ENCODE measurements at places on chromosomes 11 and 22.

GRCh38 chr11:13033760-13034533 lies 24.8 kb downstream of the RASSF10 start:
- H3K27ac ChIP-seq: no peak overlapping the region
- H3K4me3 ChIP-seq: no peak overlapping the region
- no peaks in the 10 kb centered on the region for H3K4me1 ChIP-seq
- peaks cover 13% of the 10 kb centered on the region for H3K27me3 ChIP-seq
- H3K36me3 ChIP-seq: no peaks in the 10 kb centered on the region
- DNase-seq: no peak

GRCh38 chr22:50471197-50471847 lies 3.5 kb downstream of the SBF1 start:
- no peaks in the 10 kb centered on the region for H3K27me3 ChIP-seq
- H3K36me3 ChIP-seq: peaks cover 6% of the 10 kb centered on the region
- H3K4me1 ChIP-seq: peaks cover 74% of the 10 kb centered on the region
- H3K27ac ChIP-seq: peak overlapping the region; percentile 91
- H3K4me3 ChIP-seq: peak overlapping the region; percentile 71

DNA sequence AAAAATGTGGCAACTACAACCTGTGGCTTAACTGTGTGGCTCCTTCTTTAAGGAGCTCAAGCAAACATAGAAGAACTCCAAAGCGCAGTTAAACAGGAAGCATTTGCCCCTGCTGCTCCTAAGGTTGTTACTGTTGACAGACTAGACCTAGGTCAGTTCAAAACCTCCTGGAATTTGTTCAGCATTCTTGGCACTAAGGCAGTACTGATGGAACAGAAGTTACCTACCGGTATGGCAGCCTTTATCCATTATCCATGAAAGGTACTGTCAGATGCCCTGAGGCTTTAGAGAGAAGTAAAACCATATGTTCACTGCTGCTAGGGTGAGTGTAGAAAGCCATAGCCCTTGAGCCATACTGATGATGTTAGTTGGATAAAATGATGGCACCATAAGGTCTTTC lies 916.5 kb upstream of the FAT3 start:
- no peaks in the 10 kb centered on the region for H3K4me1 ChIP-seq
- H3K36me3 ChIP-seq: no peaks in the 10 kb centered on the region
- H3K27me3 ChIP-seq: no peaks in the 10 kb centered on the region

GRCh38 chr11:110712659-110713448 lies 617 bp upstream of the ARHGAP20 start:
- DNase-seq: no peak
- no peak overlapping the region for H3K27ac ChIP-seq
- H3K27me3 ChIP-seq: peaks cover 65% of the 10 kb centered on the region
- peaks cover 13% of the 10 kb centered on the region for H3K4me1 ChIP-seq
- peak overlapping the region; percentile 50 for H3K4me3 ChIP-seq
- H3K36me3 ChIP-seq: no peaks in the 10 kb centered on the region

- peak overlapping the region; percentile 76 for H3K27ac ChIP-seq
- no peaks in the 10 kb centered on the region for H3K27me3 ChIP-seq
- peaks cover 31% of the 10 kb centered on the region for H3K36me3 ChIP-seq
These were observed 105.2 kb upstream of the RRM1 start for GRCh38 chr11:3989276-3989920.

- H3K27ac ChIP-seq: no peak overlapping the region
- H3K4me1 ChIP-seq: no peaks in the 10 kb centered on the region
- DNase-seq: no peak
- no peak overlapping the region for H3K4me3 ChIP-seq
- peaks cover 9% of the 10 kb centered on the region for H3K27me3 ChIP-seq
- H3K36me3 ChIP-seq: no peaks in the 10 kb centered on the region
These were observed 4.0 kb downstream of the OOSP4A start for GRCh38 chr11:59967677-59968394.

DNA sequence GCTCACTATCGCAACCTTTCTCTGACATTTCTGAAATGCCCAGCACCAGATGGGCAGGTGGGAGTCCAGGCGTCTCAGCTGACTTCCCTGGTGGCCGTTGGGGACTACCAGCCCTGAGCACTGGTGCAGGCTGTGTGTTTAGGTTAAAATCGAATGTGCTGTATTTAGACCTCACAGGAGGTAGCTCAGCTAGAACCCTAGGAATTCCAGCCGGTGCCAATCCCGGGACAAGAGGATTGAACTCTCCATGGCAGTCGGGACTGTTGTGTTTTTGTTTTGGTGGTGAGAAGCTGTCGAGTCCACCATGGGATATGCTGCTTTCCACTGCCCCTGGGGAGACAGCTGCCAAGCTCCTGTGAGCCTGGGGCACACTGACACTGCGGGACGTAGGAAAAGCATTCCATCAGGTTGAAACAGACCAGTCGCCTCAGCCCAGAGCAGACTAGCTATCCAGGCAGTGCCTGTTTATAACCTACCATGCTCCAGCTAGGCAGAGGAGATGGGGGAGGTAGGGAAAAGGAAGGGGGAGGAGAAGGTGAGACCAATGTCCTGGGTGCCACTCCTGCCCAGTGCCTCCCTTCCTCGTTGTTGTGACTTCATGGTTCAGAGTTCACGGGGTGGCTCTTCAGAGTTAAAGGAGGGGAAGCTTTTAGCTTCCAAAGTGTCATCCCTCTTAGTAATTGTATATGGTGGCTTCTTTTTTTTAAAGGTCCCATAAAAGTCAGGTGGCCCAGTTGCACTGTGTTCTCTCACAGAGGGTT lies 53.0 kb downstream of the MICAL2 start:
- no peak for DNase-seq
- no peak overlapping the region for H3K4me3 ChIP-seq
- no peaks in the 10 kb centered on the region for H3K27me3 ChIP-seq

GRCh38 chr11:132046288-132046865 lies 676.0 kb downstream of the NTM start:
- H3K4me3 ChIP-seq: no peak overlapping the region
- H3K36me3 ChIP-seq: no peaks in the 10 kb centered on the region
- H3K27me3 ChIP-seq: no peaks in the 10 kb centered on the region
- no peak for DNase-seq
- no peak overlapping the region for H3K27ac ChIP-seq

GRCh38 chr11:57896361-57897145 lies 127.1 kb upstream of the OR9Q1 start:
- no peaks in the 10 kb centered on the region for H3K36me3 ChIP-seq
- no peak overlapping the region for H3K4me3 ChIP-seq
- peaks cover 10% of the 10 kb centered on the region for H3K27me3 ChIP-seq
- H3K4me1 ChIP-seq: no peaks in the 10 kb centered on the region

DNA sequence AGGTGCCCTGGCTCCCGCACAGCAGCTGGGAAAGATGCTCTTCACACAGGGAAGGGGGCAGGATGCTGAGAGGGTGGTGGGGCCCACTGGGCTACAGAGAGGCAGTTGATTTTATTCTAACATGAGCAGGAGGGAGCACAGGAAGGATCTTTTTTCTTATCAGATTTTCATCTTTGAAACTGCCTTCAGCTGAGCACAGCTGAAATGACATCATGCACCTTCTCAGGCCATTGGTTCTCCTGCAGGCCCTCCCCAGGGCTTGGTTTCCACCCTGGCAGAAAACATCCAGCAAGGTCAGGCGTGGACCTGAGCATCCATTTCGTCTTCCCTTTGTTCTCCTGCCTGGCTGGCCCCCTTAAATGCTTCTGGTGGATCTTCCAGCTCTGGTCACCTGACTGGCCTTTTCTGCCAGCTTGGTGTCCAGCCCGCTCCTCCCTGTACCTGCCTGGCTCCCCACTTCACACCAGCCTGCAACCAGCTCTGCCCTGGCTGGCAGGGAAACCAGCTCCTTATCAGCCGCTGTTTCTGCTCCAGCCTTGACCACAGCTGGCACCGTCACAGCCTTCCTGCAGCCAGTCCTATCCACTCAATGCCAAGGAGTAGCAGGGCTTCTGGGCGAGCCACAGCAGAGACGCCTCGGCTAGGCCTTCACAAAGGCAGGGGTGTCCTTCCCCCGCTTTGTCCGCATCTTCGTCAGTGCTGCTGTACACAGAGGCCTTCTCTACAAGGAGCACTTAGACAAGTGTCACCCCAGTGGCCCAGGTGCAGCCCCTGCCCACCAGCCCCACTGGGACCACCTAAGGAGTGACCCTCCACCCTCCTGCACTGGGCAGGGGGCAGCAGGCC lies 36.5 kb downstream of the TOM1 start:
- H3K36me3 ChIP-seq: peaks cover 10% of the 10 kb centered on the region
- no peak overlapping the region for H3K27ac ChIP-seq
- H3K4me3 ChIP-seq: no peak overlapping the region
- DNase-seq: no peak
- H3K27me3 ChIP-seq: no peaks in the 10 kb centered on the region
- peaks cover 14% of the 10 kb centered on the region for H3K4me1 ChIP-seq

DNA sequence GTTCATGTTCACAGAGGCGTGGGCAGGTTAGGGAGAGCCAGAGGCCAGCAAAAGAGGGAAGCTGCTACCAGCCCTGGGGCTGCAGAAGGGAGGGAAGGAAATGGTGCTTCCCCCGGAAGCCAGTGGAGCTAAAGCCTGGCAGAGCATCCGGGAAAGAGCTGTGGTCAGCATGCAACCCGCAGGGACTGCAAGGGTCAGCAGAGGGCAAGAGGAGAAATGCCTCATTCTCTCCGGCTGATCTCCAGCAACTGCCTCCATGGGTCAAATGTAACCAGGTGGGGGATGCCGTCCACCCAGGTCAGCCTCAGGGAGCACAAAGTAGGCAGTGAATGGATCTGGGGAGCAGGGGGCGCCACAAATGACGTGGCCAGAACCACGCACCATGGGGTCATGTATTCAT lies 36.9 kb upstream of the PRR5 start:
- H3K4me1 ChIP-seq: peaks cover 43% of the 10 kb centered on the region
- no peak overlapping the region for H3K27ac ChIP-seq
- no peak for DNase-seq
- no peaks in the 10 kb centered on the region for H3K36me3 ChIP-seq

DNA sequence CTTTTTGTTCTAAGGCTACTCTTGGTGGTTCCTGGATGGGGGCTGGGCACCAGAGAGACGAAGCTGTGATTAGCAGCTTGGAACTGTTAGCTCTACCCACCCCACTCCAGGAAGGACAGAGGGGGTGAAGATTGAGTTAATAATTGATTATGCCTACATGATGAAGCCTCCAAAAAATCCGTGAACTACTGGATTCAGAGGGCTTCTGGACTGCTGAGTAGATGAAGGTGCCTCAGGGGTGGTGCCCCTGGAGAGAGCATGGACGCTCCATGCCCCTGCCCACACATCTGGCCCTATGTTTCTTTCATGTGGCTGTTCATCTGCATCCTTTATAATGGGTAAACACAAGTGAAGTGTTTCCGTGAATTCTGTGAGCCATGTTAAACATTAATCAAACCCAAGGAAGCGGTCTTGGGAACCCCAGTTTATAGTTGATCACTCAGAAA lies 47.3 kb upstream of the CYP2D6 start:
- no peaks in the 10 kb centered on the region for H3K27me3 ChIP-seq
- H3K27ac ChIP-seq: peak overlapping the region; percentile 58
- H3K4me3 ChIP-seq: no peak overlapping the region
- no peak for DNase-seq

- DNase-seq: no peak
- no peaks in the 10 kb centered on the region for H3K4me1 ChIP-seq
- H3K27me3 ChIP-seq: no peaks in the 10 kb centered on the region
- peak overlapping the region; percentile 54 for H3K27ac ChIP-seq
These were observed 97.9 kb downstream of the RRAS2 start for GRCh38 chr11:14261066-14261465.

DNA sequence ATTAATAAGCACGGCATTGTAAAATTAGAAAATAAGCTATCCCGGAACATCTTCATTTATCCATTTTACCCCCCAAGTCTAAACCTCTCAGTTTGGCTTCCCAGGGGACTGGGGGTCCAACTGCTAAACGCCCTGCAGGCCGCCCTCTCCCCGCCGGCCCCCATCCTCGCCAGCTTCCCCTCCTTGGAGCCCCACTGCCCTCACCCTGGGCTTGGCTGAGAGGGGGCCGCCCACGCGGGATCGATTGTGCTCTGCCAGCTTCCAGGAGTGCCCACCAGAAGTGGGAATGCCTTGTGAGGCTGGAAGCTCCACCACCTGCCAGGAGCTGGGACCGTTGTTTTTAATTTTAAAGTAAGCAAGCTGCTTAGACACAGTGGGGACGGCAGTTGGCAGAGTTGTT lies 353.5 kb downstream of the TBC1D22A start:
- no peaks in the 10 kb centered on the region for H3K27me3 ChIP-seq
- no peak overlapping the region for H3K27ac ChIP-seq
- peaks cover 1% of the 10 kb centered on the region for H3K36me3 ChIP-seq
- no peak overlapping the region for H3K4me3 ChIP-seq

GRCh38 chr22:27808451-27809225 lies 7.1 kb upstream of the MN1 start:
- H3K36me3 ChIP-seq: no peaks in the 10 kb centered on the region
- H3K27ac ChIP-seq: no peak overlapping the region
- peaks cover 3% of the 10 kb centered on the region for H3K4me1 ChIP-seq
- no peak overlapping the region for H3K4me3 ChIP-seq

DNA sequence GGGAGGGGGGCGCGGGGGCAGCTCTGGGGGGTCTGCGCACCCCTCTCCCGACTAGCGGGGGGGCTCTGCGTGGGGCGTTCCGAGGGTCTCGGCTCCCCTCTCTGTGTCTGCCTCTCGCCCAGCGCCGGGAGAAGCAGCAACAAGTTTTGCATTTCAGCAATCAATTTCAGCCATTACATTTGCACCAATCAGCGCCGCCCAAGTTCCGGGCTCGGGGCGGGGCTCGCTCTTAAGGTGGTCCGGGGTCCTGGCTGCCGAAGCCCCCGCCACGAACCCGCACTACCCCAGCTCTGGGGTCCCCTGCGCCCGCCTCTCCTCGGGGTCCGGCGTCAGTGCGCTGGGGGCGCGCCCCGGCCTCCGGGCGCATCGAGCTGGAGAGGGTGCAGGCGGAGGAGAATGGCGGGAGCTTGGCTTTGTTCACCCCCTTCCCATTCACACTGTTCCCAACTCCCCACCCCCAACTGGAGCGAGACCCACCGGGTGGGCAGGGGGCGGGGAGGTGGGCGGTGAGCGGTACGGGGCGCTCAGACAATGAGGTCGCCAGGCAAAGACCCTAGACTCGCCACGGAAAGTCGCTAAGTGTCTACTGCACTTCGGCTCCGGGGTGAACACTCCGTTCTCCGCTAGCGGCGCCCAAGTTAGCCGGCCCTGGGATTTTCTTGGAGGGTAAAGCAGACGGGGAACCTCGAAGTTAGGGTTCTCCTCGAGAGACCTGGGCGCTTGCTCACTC lies at the start of gene MN1:
Gene MN1 (minus strand): TSS at position 141 of the 730 bp plus-strand sequence. CDS start 1,213 bp downstream, outside the sequence.
- peak within 1 kb of the TSS; percentile 75 for H3K4me3 ChIP-seq
- DNase-seq: peak; percentile 43
- H3K36me3 ChIP-seq: no peaks in the 10 kb centered on the region
- peaks cover 10% of the 10 kb centered on the region for H3K4me1 ChIP-seq

GRCh38 chr22:20905415-20906386 lies 11.5 kb upstream of the CRKL start:
- no peak overlapping the region for H3K4me3 ChIP-seq
- no peaks in the 10 kb centered on the region for H3K36me3 ChIP-seq
- no peaks in the 10 kb centered on the region for H3K27me3 ChIP-seq
- peaks cover 5% of the 10 kb centered on the region for H3K4me1 ChIP-seq
- no peak for DNase-seq

GRCh38 chr11:87215236-87215635 lies 177.5 kb downstream of the TMEM135 start:
- peaks cover 11% of the 10 kb centered on the region for H3K36me3 ChIP-seq
- no peak overlapping the region for H3K27ac ChIP-seq
- no peak overlapping the region for H3K4me3 ChIP-seq
- H3K27me3 ChIP-seq: no peaks in the 10 kb centered on the region

Measured in activated naive CD8-positive, alpha-beta T cell treated with anti-CD3 and anti-CD28 coated beads for 36 hours (primary cell).